ENCODE measurements at places on chromosomes 16 and 17.

GRCh38 chr17:40089077-40089895 is 11.1 kb downstream of the NR1D1 start:
- no peak for DNase-seq

- DNase-seq = peak; percentile 45
These were observed 2.4 kb downstream of the NXN start for GRCh38 chr17:977166-977565.

GRCh38 chr16:59688006-59688405 is 953.9 kb upstream of the GOT2 start:
- no peak for DNase-seq

DNA sequence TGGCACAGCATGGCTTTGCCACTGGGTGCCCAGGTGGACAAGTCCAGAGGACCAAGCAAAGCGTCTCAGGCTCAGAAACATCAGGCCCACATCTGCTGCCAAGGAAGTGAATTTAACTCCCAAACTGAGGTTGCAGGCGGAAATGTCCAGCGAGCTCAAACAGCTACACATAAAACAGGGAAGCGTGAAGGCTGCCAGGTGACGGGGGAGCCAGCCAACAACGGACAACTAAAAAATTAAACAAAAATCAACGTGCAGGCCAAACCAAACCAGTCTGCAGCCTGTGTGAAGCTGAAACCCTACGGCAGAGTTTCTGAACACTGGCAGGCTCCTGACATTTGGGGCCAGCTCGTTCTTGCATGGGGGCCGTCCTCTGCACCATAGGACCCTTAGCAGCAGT is 2.5 kb downstream of the TK1 start:
- no peak for DNase-seq

DNA sequence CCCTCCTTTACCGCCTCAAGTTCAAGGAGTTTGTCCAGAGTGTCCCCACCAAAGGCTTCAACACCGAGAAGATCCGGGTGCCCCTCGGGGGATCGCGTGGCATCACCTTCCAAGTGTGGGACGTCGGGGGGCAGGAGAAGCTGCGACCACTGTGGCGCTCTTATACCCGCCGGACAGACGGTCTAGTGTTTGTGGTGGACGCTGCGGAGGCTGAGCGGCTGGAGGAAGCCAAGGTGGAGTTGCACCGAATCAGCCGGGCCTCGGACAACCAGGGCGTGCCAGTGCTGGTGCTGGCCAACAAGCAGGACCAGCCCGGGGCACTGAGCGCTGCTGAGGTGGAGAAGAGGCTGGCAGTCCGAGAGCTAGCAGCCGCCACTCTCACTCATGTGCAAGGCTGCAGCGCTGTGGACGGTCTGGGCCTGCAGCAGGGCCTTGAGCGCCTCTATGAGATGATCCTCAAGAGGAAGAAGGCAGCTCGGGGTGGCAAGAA is 1.1 kb downstream of the ARL4D start:
- DNase-seq = no peak

DNA sequence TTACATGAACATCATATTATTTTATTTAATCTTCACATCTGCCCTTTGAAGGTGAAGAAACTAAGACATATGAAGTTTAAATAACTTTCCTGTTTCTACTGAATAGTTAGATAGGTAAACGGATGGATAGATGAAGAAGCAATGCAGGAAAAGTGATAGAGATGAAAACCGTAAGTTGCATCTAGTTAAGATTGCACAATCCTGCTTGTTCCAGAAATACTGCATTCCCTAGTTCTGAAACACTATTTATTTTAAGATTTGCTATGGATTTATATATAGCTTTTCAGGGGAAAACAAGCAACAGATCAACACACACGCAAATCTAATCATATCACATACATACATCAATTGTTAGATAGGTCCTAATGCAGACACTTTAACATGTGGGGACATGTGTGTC is 512.7 kb upstream of the C16orf82 start:
- no peak for DNase-seq

- no peak for DNase-seq
These were observed 2.4 kb downstream of the EPN2 start for GRCh38 chr17:19239544-19239943.

Data from fibroblast of skin of right quadriceps (primary cell).